PC-9 (cell line): ENCODE measurements at places on chromosomes 12 and 14.

DNA sequence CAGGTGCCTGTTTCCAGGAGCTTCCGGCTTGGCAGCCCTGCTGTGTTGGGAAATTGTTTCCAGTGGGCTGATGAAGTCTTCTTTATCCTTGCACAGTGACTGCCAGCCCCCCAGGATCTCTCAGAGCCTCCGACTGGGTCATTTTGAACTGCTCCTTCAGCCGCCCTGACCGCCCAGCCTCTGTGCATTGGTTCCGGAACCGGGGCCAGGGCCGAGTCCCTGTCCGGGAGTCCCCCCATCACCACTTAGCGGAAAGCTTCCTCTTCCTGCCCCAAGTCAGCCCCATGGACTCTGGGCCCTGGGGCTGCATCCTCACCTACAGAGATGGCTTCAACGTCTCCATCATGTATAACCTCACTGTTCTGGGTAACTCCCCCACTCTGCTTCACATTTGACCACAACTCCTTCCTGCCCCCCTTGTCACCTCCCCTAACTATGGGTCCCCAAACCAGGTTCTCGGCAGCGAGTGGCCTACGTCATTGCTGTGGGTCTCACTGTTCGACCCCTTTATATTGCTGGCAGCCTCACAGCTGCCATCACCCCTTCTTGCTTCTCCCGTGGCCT, 2.3 kb downstream of the LAG3 start:
- no peak for DNase-seq

DNA sequence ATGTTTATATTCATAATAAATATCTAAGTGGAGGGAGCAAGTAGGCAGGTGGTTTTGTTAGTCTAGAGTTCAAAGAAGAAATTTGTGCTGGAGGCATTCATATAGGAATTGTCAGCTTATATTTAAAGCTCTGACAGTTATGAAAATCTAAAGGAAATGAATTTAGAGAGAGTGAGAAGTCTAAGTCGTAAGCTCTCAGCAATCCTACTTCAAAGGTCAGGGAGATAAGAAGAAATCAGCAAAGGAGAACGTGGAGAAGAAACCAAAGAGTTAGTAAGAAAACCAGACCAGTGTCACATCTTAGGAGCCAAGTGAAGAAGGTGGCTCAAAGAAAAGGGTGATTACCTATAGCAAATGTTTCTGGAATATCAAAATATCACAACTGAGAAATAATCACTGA, 241.8 kb downstream of the FSCB start:
- DNase-seq = no peak

- no peak for DNase-seq
These were observed 22.5 kb upstream of the FOXG1 start for GRCh38 chr14:28744126-28744525.

DNA sequence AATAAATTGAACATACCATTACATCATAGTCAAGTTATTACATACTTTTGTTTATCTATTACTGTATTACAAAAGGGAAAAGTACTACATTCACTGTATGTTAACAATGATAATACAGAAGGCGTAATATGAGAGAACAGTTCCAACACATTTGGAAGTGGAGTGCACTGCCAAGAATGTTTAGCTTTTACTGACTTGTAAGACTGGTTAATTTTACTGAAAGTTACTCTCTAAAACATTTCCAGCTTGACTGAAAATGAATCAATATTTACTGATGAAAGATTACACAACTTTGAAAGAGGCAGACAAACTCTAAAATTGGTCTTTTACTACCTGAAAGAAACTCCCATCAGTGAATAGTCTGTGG, 728.5 kb downstream of the FSCB start:
- DNase-seq = no peak

DNA sequence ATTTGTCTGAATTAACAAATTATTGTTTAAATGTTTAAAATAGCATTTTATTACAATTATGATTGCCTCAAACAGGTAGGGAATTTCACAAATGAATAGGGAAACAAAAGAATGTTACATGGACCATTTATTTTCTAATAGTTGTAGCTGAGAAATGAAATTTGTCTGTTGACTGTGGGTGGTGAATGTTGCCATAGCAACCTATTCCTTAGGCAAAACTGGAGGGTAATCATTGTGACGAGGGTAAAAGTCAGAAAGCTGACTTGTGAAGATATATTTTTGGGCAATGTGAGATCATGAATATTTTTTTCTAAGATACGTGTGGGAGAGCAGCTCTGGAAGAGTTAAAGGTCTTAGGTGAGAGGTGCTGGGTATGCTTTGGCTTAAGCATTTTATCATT, 24.2 kb upstream of the CLEC14A start:
- DNase-seq = no peak

GRCh38 chr12:60995256-60995825, 1264.9 kb upstream of the USP15 start:
- DNase-seq = no peak

GRCh38 chr12:74539765-74540526, 2.3 kb downstream of the ATXN7L3B start:
- DNase-seq = no peak
